ENCODE measurements at places on chromosomes 12 and 14.

- no peak for DNase-seq
These were observed 6.2 kb upstream of the KRT86 start for GRCh38 chr12:52268212-52268611.

DNA sequence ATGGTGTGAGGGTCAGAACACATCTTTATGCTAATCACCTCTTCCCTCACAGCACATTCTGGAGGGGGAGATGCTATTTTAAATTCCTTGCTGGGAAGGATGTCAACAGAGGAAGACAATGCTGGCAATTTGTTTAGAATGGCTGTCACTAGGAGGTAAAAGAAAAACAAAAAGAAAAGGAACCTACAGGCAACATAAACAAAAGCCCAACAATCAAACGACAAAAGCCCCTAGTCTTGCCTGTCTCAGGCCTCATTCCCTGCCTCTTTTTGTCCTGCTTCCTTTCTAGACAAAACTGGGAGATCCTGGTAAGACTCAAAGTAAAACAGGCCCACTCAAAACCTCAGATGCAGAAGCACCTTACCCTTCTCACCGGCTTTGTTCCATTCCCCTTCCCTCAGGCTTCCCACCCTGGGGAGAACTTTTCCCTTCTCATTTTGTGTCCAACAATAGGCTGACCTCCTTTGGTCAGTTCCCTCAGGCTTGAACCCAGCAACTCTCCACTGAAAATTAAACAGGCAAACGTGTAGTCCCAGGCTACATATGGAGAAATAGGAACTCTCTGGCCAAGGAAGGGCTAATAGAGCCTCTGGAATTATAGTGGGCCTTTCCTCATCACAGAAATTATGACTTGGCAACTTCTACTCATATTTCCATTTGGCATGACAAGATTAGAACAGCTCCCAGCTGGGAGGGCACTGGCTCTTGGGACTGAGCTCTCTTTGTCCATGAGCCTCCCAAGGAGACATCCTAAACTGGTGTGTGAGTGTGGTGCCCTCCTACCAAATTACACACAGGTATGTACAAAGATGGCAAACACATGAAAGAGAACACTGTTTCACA, 193.0 kb downstream of the MON2 start:
- no peak for DNase-seq

DNA sequence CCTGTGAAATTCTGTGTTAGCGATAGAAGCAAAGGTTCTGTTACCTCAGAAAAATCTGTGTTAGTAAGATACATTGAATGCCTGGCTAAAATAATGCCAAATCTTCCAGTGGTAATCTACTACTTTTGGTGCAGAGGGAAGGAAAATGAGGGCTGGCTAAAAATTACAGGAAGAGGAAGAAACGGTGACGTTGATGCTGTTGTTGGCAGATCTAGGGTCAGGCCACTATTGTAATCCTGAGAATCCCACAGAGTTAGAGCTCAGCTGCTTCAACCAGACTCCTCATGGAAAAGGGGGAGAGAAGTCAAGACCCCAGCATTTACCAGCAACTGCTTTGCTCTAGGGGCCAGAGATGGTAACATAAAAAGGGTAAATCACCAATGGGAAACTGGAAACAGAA, 145.1 kb downstream of the PPM1H start:
- DNase-seq = no peak

- no peak for DNase-seq
These were observed 212.5 kb upstream of the DDHD1 start for GRCh38 chr14:53365486-53366130.

DNA sequence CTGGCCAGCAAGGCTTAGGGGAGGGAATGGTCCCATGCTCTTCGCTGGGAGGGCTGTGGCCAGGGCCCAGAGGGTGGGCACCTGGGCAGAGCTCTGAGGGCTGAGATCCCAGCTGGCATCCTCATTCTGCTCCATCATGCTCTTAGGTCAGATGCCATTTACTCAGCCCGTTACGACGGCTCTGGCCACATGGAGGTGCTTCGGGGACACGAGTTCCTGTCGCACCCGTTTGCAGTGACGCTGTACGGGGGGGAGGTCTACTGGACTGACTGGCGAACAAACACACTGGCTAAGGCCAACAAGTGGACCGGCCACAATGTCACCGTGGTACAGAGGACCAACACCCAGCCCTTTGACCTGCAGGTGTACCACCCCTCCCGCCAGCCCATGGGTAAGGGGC, 30.8 kb upstream of the LRP1-AS start:
- no peak for DNase-seq

DNA sequence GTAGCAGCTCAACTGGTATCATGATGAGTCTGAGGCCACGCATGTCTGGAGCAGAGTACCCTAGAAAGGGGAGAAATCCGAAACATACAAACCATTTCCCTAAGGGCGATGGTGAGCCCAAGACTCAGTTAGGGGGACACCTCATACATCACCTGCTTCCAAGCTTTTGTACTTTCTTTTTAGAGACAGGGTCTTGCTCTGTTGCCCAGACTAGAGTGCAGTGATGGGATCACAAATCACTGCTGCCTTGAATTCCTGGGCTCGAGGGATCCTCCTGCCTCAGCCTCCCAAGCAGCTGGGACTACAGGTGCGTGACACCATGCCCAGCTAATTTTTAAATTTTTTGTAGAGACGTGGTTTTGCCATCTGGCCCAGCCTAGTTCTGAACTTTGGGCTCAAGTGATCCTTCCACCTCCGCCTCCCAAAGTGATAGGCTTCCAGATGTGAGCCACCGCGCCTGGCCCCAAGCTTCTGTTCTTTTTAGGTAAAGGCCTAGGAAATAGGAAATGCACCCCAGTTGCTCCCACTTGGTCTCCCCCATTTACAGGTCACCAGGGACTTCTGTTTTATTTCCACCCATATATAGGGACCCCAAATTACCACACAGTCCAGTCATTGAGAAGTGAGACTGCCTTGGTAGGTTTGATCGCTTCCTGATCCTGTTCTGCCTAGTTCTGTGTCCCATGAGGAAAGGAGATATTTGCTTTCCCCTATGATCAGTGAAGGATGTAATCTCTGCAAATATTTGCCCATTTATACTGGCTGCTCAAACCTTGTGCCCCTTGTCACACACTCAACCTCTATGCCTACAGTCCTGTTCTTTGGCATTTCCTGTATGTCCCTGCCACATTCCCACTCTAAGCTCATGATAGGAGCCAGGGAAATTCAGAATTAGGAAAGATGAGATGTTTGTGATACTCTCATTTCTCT, at the start of gene APOF:
Gene APOF (minus strand): TSS at position 728 of the 930 bp plus-strand sequence. CDS start 112 bp downstream, at position 616.
- DNase-seq = no peak
